ENCODE measurements at places on chromosomes 5 and 9. TPM values are rescaled to one million over a fixed set of nuclear protein-coding genes. Genes with fewer than 3 reads are reported as not detected.
A peak's percentile ranks its signal among the peaks of the same experiment; 100 is the strongest.

DNA sequence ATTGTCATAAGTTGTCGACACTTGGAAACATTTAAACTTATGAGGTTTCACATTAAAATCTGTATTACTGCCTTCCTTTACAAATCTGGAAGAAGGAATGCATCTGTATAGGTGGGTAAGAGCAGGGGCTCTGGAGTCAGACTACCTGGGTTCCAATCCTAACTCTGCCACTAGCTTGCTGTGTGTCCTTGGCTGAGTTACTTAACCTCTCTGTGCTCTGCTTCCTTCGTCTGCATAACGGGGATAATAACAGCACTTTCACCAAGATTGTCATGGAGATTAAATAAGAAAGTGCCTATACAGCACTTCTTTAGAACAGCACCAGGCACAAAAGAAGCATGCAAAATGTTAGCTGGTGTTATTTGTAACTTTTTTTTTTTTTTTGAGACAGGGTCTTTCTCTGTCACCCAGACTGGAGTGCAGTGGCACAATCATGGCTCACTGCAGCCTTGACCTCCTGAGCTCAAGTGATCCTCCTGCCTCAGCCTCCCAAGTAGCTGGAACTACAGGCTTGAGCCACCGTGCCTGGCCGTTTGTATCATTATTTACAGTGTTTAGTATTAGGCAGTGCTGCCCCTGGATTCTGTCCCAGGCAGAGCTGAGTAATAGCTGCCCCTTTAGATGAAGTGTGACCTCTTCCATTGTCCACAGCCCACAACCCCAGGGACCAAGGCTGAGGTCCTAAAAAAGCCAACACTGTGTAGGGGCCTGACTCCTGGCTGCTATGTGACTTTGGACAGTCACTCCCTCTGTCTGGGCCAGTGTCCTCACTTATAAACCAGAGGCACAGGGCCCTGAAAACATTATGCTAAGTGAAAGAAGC is 25.4 kb upstream of the TTLL11 start:
- DNase-seq, result no peak

DNA sequence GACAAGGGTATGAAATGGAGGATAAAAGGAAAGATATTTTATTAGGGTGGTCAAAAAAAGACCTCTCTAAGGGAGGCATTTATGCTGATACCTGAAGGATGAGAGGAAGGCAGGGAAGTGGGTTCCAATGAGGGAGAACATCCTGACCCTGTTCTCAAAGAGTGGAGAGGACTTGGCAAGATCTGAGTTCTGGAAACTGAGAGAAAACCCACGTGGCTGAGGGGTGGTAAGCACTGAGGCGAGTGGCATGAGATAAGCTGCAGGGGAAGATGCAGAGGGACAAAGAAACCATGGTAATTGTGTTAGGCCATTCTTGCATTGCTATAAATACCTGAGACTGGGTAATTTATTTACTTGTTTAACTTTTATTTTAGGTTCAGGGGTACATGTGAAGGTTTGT is 16.8 kb downstream of the SH3RF2 start:
- DNase-seq, result no peak

DNA sequence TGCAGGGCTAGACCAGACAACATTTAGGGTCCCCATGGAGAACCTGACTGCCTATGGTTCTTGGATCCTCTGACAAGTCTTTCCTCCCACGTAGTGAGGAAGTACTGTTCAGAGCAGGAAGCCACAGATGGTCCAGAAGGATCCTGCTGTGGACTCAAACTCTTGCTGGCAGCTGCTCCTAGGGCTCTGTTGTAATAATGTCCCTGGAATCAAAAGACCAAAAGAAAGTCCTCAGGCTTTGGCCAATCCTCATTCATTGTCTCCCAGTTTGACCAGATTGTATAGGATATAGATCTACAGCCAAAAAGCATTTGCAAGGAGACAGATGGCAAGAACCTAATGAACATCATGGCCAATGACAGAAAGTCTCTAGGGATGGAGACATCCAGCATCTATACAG is 53.9 kb downstream of the SEMA6A start:
- DNase-seq, result no peak

- no peak for DNase-seq
Observed at GRCh38 chr5:178587763-178588611, 2.2 kb downstream of the COL23A1 start.

- DNase-seq, result no peak
Observed at GRCh38 chr5:73394610-73395009, 54.0 kb downstream of the FOXD1 start.

Gene MZB1
- total RNA-seq, result not detected

DNA sequence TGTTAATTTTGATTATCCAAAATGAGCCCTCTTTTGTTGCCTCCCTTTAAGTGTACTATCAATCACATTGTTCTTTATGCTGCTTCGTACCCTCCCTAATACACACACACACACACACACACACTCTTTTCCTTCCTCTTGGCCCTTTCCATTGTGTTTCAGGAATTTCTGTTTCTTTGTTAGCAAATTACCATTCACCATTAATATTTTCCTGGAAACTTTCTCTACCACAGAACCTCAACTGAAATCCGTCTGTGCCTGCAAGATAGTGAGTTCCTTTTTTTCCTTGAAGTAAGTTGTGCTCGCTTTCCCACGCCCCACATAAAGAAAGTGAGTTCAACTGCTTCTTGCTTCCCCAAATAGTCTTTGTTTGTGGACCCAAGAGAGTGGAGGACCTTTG is 61.8 kb downstream of the SMIM15 start:
- DNase-seq, result no peak

Gene TRIM41
- 24.0 TPM for total RNA-seq

Gene LOX
- total RNA-seq, result 939 TPM

DNA sequence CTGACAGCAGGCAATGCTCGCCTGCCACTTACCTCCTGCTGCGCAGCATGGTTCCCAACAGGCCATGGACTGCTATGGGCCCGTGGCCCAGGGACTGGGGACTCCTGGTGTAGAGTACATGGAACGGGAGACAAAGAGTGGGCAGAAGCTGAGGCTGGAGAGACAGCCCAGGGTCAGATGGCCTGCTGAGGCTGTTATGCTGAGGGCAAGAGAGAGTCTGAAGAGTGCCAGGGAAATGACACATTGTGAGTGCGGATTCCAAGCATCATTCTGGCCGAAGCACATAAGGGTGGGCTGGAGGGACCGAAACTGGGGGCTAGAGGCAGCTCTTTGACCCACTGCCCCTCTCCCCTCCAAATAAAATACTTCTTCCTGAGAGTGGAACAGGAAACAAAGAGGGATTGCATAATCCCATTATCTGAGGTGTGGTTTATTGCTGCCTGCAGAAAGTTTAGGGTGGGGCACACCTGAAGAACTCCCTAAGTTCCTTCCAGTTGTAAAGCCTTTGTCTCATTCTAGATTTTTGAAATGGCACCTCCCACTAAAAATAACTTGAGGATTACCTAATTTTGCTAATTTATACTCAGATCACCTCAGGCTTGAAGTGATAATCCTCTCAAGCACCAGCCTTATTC is 158.1 kb downstream of the ATP10B start:
- no peak for DNase-seq

- no peak for DNase-seq
Observed at GRCh38 chr9:86679909-86680308, 267.4 kb downstream of the GAS1 start.

- no peak for DNase-seq
Observed at GRCh38 chr9:104900871-104901270, 27.1 kb downstream of the ABCA1 start.

- DNase-seq, result peak; percentile 48
Observed at GRCh38 chr5:32711681-32712480, 760 bp downstream of the NPR3 start.

DNA sequence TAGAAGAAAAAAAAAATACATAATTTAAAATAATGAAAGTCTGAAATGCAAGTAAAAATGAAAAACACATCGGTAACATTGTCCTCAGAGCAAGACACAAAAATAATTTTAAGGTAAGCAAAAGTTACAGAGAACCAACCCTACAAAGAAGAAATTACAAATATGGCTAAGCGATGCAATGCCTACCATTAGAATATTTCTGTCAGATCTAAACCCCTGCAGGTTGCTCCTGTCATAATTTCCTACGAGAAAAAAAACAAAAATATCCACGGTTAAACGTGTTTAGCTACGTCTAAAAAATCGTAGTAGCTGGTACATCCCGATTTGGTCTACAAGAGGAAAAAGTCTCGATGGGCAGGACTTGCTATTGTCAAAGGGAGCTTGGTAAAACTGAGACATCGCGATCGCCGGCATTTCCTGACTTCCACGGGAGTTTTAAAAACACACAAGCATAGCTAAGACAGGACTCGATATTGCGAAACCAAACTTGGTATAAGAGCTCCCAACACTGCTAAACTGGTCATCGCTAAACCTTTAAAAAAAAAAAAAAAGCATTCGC is 1.1 kb upstream of the ANXA2R start:
- no peak for DNase-seq

DNA sequence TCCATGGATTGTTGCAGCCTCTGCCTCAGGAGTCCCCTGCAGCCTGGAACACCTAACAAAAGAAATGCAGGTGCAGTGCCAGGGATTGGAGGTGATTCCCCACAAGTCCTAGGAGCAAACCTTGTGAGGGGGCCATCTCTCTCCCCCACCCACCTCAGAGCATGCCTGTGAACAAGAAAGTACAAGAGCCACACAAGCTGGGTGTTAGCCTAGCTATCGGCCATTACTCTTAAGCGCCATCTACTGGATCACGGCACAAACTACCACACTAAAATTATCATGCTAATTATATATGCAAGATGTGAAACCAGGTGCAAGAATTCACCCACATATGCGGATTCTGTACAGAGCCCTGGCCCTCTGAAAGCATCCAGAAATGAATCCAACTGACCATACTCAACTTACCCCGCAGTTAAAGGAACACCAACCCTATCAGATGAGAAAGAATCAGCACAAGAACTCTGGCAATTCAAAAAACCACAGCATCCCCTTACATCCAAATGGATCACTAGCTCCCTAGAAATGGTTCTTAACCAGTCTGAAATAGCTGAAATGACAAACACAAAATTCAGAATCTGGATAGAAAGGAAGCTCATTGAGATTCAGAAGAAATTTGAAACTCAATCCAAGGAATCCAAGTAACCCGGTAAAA is 16.5 kb upstream of the PRSS3 start:
- DNase-seq, result peak; percentile 39

DNA sequence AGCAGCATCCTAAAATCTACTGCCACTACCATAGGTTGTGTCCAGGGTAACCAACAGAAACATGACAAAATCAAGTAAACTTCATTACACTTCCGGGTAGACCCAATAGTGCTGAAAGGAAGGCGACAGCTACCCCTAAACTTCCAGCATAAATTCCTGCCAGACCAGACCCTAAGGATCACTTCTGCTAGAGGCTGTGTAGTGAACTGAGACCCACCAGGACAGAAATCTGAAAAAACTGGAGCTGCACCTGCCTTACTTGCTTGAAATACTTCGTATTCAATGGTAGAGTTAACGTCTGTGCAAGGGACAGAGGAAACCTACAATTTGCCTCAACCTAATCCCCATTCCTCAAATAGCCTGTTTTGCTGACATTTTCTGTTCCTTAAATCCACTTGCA is 1.0 kb upstream of the SECISBP2 start:
- no peak for DNase-seq

DNA sequence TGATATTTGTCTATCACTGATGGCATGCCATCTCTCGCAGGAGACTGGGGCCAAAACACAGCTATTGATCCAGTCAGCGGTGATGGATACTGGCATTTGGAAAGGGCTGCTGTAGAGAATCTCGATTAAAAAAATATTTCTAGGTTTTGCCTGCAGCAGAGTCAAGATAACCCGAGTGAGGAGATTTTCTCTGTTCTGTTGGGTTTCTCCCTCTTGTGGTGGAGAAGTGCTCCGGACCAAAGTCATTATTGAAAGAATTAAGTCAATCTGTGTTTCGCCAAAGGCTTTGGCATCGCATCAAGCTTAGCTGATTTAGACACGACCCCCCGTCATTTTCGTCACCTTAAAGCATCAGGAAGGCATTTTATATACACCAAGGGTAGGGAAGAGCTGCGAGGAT is 97.1 kb upstream of the IRX2 start:
- no peak for DNase-seq

Gene PHF24
- total RNA-seq, result not detected

GRCh38 chr5:5881294-5881693 is 458.8 kb downstream of the ICE1 start:
- DNase-seq, result no peak

DNA sequence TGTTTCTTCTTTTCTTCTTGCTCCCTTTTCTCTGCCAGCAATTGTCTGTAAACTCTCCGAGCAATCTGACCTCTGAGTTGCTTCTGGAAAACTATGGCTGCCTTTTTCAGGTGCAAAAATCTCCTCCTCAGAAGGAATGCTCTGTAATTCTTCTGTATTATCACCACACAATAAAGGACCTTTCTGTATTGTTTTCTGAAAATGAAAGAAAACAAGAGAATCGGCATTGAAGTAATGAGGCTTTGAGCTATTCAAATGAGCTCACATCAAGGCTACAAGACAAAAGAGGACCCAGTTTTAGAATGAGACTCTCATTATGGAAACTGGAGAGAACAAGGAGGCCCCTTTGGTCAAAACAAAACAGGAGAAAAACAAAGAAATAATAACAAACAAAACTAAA is 86.2 kb upstream of the RETREG1 start:
- no peak for DNase-seq

- no peak for DNase-seq
Observed at GRCh38 chr5:158471535-158471924, 612.6 kb upstream of the CLINT1 start.

Gene FAM151B
- total RNA-seq, result 2.4 TPM

GRCh38 chr9:21470126-21470525 is 12.0 kb downstream of the IFNE start:
- no peak for DNase-seq

GRCh38 chr5:109170629-109171350 is 239.0 kb downstream of the PJA2 start:
- no peak for DNase-seq

DNA sequence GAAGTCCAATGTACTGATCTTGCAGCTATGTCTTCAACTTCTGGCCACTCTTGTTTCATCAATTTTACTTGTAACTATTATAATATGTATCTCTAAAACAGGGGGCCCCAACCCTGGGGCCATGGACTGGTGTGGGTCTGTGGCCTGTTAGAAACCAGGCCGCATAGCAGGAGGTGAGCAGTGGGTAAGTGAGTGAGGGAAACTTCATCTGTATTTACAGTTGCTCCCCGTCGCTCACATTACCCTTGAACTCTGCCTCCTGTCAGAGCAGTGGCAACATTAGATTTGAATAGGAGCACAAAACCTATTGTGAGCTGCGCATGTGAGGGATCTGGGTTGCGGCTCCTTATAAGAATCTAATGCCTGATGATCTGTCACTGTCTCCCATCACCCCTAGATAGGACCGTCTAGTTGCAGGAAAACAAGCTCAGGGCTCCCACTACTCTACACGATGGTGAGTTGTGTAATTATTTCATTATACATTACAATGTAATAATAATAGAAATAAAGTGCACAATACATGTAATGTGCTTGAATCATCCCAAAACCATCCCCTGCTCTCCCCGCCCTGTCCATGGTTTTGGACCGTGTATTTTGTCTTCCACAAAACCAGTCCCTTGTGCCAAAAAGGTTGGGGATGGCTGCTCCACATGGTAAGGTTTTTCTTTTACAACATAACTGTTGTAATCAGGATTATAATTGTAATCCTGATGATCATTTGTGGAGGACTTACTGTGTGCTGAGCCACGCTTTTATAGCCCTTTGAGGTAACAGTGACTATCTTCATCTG is 26.9 kb upstream of the SH3PXD2B start:
- DNase-seq, result no peak

Measured in HFFc6 (cell line).